CD4-positive, alpha-beta T cell treated with Interleukin-17A for 1 hour (primary cell): ENCODE measurements at places on chromosomes 12 and 14.

DNA sequence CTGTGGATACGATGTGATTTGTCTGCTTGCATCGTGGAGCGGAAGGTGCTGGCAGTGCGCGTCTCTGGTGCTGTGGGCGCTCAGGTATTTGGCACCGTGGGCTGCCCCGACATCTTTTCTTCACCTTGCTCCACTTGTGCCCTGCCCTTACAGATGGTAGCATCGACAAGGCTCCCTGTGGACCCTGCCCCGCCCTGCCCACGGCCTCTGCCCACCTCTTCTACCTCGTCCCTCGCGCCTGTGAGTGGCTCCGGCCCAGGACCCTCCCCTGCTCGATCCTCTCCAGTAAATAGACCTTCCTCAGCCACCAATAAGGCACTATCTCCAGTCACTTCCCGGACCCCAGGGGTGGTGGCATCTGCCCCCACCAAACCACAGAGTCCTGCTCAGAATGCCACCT is 36.6 kb downstream of the EP400 start:
- DNase-seq, result no peak

DNA sequence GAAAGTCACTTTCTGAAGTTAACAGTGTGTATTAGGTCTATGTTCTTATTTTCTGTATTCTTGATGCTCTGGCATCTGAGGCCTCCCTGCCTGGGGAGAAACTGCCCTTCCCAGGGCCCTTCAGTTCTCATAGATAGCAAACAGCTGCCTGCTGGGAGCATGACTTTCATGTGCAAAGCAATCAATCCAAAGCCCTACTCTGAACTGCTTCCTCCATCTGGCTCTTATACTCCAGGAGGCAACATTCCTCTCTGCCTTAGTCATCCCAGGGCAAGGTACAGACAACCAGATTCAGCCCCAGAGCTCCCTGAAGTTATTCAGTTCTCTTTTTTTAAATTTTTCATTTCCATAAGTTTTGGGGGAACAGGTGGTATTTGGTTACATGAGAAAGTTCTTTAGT is 41.7 kb upstream of the RIN3 start:
- DNase-seq, result no peak

DNA sequence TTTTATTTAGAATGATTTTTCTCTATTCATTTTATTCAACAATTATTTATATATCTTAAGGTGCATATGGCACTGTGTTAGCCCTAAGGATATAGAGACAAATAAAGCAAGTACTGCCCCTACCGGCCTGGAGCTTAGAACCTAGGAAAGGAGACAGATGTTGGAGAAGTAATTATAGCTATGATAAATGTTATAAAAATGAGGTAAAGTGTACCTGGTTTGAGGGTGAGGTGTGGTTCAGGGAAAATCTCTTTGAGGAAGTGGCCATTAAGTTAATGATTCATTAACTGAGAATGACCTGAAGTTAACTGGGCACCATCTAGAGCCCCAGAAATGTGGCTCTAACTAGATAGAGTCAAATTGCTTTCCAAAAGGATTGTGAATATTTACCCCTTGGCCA is 31.9 kb downstream of the CDKL1 start:
- no peak for DNase-seq

DNA sequence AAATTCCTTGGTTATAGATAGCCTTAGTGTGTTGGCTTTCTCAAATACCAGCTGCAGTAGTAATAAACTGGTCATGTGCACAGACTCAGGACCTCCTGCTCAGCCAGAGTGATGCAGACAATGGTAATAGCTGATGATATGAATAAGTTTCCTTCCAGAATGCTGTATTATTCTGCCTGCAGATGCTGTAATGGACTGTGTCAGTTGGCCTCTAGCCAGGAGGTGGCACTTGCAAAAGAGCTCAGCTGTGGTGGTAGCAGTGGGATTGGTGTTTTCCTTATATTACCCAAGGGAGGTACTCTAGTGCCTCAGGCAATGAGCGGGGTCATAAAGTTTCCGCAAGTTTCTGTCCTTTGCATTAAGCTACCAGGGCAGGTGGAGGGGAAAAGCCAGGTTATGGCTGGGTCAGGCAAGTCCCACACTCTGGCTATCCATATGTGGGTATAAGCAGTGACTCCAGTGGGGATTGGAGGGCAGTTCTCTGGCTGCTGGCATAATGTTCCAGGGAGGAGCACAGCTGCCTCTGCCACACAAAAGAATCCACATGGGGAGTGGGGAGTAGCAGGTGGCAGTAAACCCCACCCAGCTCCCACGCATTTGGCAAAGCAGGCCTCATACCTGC is 14.0 kb upstream of the MUCL1 start:
- DNase-seq, result no peak

DNA sequence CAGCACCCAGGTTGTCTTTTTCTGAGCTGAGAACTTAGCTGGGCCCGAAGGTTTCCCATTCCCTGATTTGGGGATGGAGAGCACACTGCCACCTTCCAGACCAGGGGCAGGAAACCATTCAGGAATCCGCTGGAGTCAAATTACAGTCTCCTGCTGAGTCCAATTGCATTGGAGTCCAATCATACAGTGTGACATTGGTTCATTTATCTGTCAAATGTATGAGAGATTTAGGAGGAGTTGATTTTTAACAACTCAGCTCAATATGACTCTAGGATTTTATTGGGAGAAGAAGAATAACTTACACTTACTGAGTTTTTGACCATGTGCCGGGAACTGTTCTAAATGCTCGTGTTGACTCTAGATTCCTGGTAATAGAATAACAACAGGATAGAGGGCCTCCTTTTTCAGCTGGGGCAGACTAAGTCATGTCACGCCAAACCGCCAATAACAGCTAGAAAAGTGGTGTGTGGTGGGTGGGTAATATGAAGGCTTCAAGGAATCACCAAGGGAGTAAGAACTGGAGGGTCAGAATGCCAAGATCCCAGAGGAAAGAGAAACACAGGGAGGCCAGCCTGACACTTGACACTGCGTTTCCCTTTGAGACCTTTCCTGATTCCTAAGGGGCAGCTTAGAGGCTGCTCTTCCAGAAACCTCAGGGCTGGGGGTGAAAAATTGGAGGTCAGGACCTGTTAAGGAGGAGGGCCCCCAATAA is 11.5 kb downstream of the SYNDIG1L start:
- no peak for DNase-seq

GRCh38 chr14:102793531-102794328 is 16.5 kb downstream of the TRAF3 start:
- DNase-seq, result no peak

GRCh38 chr14:80212023-80212397 is 706 bp upstream of the DIO2 start:
- DNase-seq, result no peak

- DNase-seq, result no peak
Observed at GRCh38 chr14:32150392-32150791, 51.5 kb upstream of the RNU6-7 start.

- DNase-seq, result no peak
Observed at GRCh38 chr14:77682158-77682553, 25.7 kb downstream of the ALKBH1 start.

GRCh38 chr12:66848967-66849366 is 170.1 kb upstream of the GRIP1 start:
- no peak for DNase-seq
